ENCODE measurements at places on chromosomes 16 and 17. TPM values are rescaled to one million over a fixed set of nuclear protein-coding genes. Genes with fewer than 3 reads are reported as not detected.

Gene VWA3A
- total RNA-seq = 0.19 TPM

Gene SLC13A2
- not detected for total RNA-seq

Gene MRPL12
- 27.4 TPM for total RNA-seq

Gene C17orf113
- 0.10 TPM for total RNA-seq

Gene PRDM7
- not detected for total RNA-seq

Gene DERL2
- 83.0 TPM for total RNA-seq

Gene TNP2
- not detected for total RNA-seq

DNA sequence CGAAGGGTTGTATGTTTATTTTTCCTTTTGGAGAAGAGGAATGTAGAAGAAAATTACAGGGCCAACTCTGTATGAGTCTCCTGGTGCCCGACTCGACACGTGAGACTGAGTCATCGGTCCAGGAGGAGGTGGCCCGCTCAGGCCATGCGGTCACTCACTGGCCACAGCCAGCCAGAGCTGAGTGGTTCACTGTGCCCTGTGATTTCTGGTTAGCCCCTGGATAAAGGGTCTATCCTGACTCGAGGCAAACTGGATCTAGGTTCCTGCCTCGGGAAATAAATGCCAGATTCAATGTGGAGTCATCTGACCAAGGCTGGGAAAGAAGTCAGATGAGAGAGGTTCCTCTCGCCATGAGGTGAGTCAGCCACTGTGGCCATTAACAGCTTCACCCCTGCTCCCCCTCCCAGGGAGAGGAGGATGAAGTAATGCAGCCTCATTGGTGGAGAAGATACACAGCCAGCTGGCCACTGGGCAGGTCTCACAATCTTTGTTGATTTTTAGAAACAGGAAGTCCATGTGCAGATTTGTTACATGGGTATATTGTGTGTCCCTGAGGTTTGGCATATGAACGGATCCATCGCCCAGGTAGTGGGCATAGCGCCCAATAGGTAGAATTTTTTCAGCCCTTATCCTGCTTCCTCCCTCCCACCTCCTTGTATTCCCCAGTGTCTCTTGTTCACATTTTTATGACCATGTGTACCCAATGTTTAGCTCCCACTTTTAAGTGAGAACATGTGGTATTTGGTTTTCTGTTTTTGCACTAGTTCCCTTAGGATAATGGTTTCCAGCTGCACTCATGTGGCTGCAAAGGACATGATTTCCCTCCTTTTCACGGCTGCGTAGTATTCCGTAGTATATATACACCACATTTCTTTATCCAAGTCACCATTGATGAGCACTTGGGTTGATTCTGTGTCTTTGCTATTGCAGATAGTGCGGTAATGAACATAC is 21.7 kb upstream of the USP36 start:
- no peak for DNase-seq
- H3K27ac ChIP-seq = no peak overlapping the region
- no peaks in the 10 kb centered on the region for H3K36me3 ChIP-seq

- no peak overlapping the region for H3K4me3 ChIP-seq
- no peaks in the 10 kb centered on the region for H3K27me3 ChIP-seq
- no peaks in the 10 kb centered on the region for H3K4me1 ChIP-seq
- no peak for DNase-seq
- no peaks in the 10 kb centered on the region for H3K36me3 ChIP-seq
These were observed 90.3 kb downstream of the KATNIP start for GRCh38 chr16:27640277-27640600.

DNA sequence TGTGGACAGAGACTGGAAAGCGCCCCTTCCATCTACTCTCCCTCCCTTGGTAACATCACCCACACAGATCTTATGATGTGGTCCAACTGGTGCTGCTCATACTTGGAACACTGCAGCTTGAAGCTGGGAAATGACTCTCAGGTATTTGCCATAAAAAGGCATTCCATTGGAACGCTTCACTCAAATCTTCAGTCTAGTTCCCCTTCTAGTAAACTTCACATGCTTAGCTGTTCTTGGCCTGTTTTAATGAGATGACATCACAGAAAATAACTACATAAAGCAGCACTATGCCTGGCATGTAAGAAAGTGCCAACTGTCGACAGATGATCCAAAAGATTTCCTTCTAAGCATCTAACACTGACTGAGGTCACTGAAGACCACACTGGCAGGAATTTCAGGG is 9.3 kb downstream of the ZNF263 start:
- no peak overlapping the region for H3K27ac ChIP-seq
- peaks cover 14% of the 10 kb centered on the region for H3K36me3 ChIP-seq
- no peaks in the 10 kb centered on the region for H3K4me1 ChIP-seq

DNA sequence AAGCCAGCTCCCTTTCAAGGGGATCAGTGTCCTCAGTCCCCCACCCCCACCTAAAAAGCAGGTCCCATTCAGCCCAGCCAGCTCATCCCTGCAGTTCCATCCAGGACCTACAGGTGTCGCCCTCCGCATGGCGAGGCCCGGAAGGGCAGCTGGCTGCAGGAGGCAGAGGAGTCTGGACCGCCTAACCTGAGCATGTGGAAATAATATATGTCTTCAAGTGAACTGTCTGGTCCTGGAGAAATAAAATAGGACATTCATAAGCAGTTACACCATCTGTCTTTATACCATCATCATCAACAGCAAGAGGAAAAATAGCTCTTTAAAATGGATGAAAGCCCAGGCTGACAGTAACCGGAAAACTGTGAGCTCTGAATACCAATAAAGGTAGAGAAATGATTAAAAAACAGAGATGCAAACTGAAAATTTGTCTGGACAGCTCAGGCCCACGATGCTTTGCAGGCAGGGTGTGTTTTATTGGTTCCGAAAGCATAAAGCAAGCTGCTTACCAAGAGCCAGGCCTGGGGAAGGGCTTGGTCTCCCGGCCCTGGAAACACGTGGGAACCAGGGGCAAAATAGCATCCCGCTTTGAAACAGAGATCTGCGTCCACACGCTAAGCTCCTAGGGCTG is 215.2 kb downstream of the ZFHX3 start:
- H3K36me3 ChIP-seq = no peaks in the 10 kb centered on the region
- no peaks in the 10 kb centered on the region for H3K4me1 ChIP-seq
- peak; percentile 14 for DNase-seq

DNA sequence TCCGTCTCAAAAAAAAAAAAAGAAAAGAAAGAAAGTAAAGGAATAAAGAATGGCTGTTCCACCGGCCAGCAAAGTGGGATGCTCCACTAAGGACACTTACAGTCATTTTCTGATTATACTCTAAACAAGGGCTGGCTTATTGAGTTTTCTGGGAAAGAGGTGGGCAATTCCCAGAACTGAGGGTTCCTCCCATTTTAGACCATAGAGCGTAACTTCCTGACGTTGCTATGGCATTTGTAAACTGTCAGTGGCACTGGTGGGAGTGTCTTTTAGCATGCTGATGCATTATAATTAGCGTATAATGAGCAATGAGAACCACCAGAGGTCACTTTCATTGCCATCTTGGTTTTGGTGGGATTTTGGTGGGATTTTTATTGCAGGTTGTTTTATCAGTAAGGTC is 58.0 kb downstream of the PIGL start:
- H3K36me3 ChIP-seq = peaks cover 7% of the 10 kb centered on the region
- no peaks in the 10 kb centered on the region for H3K4me1 ChIP-seq
- DNase-seq = no peak
- no peaks in the 10 kb centered on the region for H3K27me3 ChIP-seq
- no peak overlapping the region for H3K4me3 ChIP-seq

GRCh38 chr16:1305823-1306222 is 3.6 kb upstream of the UBE2I start:
- no peak overlapping the region for H3K4me3 ChIP-seq
- no peak for DNase-seq
- H3K4me1 ChIP-seq = peaks cover 10% of the 10 kb centered on the region
- peak overlapping the region; percentile 71 for H3K27ac ChIP-seq
- H3K36me3 ChIP-seq = no peaks in the 10 kb centered on the region
- H3K27me3 ChIP-seq = no peaks in the 10 kb centered on the region

All from naive thymus-derived CD4-positive, alpha-beta T cell (primary cell).